CD8-positive, alpha-beta T cell (primary cell): ENCODE measurements at places on chromosomes 11 and 22.

- DNase-seq, result no peak
Observed at GRCh38 chr22:35065796-35066218, at the start of gene ISX. TSS of gene ISX (plus strand) at chr22:35066158. CDS start at chr22:35067088, 930 bp downstream.

GRCh38 chr11:87463486-87464102 is 425.9 kb downstream of the TMEM135 start:
- DNase-seq, result no peak

- DNase-seq, result no peak
Observed at GRCh38 chr22:44018594-44018993, 5.5 kb upstream of the PARVB start.

DNA sequence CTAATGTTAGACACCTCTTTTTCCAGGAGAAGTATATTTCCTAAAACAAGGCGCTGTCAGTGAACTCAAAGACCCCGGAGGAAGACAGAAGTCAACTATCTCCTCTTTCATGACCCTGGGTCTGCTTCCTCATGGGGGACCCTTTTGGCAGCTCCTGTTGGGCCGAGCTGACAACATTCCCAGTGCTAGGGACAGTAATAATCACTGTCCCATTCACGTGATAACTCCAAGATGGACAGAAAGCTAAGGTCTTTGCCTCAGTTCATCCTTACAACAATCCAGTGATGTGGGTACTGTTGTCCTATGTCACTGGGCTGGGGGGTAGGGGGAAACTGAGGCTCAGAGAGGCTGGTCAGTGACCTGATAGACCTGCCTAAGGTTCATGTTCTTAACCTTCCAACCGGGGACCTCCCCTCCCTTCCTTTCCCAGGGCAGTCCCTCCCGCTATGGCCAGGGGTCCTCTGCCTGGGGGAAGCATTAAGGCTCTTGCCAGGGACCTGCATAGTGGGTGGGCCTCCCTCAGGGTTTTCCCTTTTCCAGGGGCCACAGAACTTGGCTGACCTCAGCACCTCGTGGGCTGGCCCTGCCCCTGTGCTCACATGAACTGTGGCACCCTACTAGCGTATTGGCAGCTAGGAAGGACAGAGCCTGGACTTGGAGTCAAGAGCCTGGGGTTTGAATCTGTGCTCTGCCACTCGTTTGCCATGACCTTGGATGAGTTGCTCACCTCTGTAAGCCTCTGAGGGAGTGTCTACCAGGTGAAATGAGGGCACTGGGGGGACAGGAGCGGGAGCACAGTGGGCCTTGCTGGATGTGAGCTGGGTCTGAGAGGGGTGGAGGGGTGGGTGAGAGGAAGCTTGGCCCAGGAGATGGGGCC is 53.6 kb downstream of the LRRC32 start:
- no peak for DNase-seq

GRCh38 chr11:78181185-78181584 is 7.2 kb downstream of the KCTD21 start:
- DNase-seq, result no peak

DNA sequence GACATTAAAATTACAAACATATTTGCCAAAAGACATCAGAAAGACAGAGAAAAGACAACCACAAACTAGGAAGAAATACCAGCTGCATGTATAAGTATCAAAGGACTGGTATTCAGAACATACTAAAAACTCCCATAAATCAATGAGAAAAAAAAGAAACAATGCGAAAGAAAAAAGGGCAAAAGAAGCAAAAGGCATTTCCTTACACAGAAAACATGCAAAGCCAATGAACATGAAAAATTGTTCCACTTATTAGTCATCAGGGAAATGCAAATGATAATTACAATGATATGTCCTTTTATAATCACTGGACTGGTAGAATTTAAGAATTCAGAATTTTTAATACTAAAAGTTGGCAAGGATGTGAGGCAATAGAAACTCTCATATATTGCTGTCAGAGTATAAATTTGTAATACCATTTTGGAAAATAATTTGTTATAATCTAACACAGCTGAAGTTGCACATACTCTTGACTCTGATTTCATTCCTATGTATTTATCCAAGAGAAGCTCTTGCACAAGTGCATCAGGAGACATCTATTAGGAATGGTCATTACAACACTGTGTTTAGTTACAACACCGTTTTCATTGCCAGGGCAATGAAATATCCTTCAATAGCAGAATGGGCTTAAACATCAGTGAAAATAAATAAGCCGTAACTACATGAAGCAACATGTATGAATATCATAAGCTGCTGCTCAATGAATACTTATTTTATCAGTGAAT is 279.7 kb downstream of the SWAP70 start:
- DNase-seq, result no peak
